Activated CD8-positive, alpha-beta T cell treated with anti-CD3 and anti-CD28 coated beads for 36 hours (primary cell): ENCODE measurements at places on chromosomes 13 and 19.

DNA sequence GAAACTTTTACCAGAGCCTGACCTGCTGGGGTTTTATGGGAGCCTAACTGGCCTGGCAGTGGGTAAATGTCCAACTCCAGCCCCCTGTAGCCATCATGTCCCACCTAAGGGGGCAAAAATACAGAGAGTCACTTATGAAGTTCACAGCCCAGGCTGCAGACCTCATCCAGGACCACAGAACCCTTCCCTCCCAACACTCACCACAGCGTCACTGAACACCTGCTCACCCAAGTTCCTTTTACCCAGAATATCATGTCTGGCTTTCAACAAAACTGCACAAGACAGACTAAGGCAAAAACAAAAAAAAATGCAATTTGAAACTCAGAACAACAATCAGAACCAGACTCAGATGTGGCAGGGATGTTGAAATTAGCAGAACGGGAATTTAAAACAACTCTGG lies 6.4 kb downstream of the CEACAM3 start:
- DNase-seq = no peak

- peak; percentile 68 for DNase-seq
Observed at GRCh38 chr19:42634409-42635232, 39.9 kb upstream of the CEACAM8 start.

DNA sequence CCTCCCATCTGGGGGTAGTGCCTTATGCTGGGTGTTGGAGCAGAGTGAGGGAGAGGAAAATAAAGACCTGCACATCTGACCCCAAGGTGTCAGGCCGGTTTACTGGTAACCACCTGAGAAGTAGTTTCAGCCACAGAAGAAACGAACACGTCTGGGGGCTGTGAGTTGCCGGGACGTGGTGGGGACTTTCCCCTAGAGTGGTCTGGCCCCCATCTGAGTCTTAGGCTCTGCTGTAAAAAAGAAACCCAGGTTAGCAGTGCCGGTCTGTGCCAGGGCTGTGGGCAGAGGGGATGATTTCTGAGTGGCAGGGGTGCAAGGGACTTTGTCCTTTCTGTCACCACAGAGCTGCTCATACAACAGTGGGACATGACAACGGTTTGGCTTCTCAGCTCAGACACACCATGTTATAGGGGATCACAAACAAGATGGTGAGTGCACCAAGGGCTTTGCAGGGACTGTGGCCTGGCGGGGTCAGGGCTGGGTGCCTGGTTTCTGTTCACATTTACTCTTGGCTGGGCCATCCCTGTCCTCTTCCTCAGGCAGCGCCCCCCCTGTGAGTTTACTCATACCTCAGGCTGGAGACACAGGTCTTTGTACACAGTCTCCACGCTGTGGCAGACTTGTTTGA lies 9.0 kb downstream of the GCDH start:
- peak; percentile 76 for DNase-seq

DNA sequence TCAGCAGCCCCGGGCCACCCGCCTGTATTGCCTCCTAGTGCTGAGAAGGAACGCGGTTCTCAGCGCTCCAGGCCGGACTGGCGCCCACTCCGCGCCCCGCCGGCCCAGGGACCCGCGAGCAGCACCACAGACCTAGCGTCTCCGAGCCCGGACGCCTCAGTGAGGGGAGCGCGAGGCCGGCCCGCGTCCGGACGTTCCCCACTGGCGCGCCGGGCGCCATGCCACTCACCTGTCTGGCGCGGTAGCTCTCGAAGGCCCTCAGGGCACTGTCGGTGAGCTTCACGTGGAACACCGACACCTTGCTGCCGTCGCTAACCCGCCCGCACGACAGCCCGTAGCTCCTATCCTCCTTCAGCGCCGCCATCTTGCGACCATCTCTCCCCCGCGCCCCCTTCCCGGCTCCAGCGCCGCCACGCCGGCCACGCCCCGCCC lies at the start of gene ELL:
TSS of gene ELL (minus strand) at position 379 of the 432 bp plus-strand sequence. CDS start at position 364, 15 bp downstream.
- no peak for DNase-seq

DNA sequence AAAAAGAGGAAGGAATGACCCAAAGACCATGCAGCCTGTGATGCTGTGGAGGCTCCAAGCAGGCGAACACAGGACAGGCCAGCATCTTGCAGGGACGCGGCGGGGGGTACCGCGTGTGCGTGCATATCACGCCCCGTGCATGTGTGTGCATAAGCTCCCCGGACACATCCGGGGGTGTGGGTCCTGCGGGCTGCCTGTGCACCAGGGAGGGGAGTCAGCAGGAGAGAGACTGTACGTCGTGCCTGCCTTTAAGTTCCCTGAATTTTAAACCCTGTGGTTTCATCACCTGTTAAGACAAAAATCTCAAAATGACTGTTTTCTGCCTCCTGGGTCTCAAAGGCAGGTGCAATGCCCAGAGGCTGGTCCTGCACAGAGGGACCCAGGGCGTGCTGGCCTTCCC lies 16.6 kb downstream of the ADAT3 start:
- DNase-seq = no peak

- no peak for DNase-seq
Observed at GRCh38 chr13:37138169-37138568, 32.7 kb upstream of the CSNK1A1L start.

GRCh38 chr13:35473206-35473775 lies 3.2 kb downstream of the MAB21L1 start:
- DNase-seq = no peak
